ENCODE measurements at places on chromosomes 4 and X.

GRCh38 chr4:153233761-153234371 is 29.6 kb downstream of the TRIM2 start:
- DNase-seq = peak; percentile 95

DNA sequence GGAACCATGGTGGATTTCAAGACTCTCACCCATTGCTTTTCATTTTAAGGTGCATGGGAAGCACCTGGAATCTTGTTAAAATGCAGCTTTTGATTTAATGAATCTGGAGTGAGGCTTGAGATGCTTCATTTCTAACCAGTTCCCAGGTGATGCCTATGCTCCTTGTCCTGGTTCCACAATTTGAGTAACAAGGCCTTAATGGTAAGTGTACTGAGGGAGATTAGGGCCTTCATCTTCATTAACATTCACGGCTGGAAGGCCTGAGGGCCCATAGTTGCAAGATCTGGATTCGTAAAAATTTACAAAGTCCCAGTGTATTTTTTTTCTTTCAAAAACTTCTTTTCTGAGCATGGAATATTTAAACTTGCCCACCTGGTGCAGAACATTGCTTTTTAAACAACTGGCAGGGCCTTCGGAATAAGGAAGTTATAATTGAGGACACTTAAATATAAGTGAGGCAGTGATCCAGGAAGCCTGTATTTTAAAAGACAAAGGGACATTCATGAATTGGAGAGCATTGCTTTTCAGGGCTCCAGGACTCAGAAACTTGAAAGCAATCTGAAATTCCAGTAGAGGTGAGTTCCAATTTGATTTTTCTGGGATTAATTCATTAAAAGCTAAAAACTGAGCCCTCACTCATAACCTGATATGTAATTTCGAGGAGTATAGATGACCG is 77.8 kb downstream of the NPNT start:
- DNase-seq = no peak

GRCh38 chrX:103063191-103063845 is 653 bp downstream of the BEX1 start:
- no peak for DNase-seq

- no peak for DNase-seq
Observed at GRCh38 chr4:94457692-94458106, 6.0 kb downstream of the PDLIM5 start.

DNA sequence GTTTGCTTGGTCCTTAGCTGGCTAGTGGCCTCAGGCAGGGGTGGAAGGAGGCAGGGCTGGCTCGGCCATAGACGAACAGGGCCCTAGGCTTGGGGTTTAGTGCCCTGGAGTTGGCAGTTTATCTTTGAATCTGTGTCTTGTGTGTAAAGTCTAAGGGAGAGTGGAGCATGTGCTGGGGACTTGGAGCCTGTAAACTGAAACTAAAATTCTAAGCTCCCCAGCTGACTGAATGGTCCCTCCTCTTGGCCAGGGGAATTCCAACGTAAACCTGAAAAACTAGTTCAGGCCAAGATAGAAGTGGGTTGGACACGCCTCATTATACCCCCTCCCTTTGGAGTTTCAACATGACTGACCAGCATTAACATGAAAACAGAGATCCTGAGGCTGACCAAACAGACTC is 46.1 kb upstream of the GPR78 start:
- no peak for DNase-seq

- DNase-seq = peak; percentile 34
Observed at GRCh38 chr4:19776021-19776459, 475.7 kb upstream of the SLIT2 start.
